ENCODE measurements at places on chromosomes 13 and 19.

GRCh38 chr13:81207636-81208035, 866.7 kb upstream of the SPRY2 start:
- no peak for DNase-seq

DNA sequence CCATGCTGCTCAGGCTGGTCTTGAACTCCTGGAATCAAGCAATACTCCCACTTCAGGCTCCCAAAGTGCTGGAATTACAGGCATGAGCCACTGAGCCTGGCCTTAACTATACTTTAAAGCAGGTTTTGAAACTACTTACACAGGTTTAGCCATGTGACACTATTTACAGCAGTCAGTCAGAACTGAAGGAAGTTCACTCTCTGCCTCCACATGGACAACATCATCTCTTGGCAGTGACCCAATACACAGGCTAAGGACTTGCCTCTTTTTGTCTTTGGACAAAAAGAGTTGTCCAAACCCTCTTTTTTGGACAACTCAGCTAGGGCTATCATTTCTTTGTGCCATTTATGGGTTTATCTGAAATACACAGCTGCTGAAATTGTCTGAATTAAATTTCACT, 89.0 kb upstream of the CLDN10 start:
- no peak for DNase-seq

- no peak for DNase-seq
Measured at GRCh38 chr13:19838865-19839275, 24.6 kb downstream of the ZMYM5 start.

- no peak for DNase-seq
Measured at GRCh38 chr13:109840201-109840892, 54.0 kb upstream of the IRS2 start.

- no peak for DNase-seq
Measured at GRCh38 chr13:49540552-49540951, 44.8 kb downstream of the PHF11 start.

GRCh38 chr13:43304945-43305344, 281.6 kb downstream of the DNAJC15 start:
- no peak for DNase-seq

GRCh38 chr13:44826591-44827350, 162.5 kb downstream of the NUFIP1 start:
- DNase-seq = no peak

GRCh38 chr13:99642841-99643240, 141.6 kb downstream of the TM9SF2 start:
- no peak for DNase-seq

GRCh38 chr13:41267106-41267505, 3.7 kb upstream of the MTRF1 start:
- DNase-seq = no peak

- DNase-seq = no peak
Measured at GRCh38 chr19:51901860-51902259, 3.0 kb downstream of the ZNF649 start.

- DNase-seq = no peak
Measured at GRCh38 chr19:34316741-34317301, 48.2 kb upstream of the GPI start.

DNA sequence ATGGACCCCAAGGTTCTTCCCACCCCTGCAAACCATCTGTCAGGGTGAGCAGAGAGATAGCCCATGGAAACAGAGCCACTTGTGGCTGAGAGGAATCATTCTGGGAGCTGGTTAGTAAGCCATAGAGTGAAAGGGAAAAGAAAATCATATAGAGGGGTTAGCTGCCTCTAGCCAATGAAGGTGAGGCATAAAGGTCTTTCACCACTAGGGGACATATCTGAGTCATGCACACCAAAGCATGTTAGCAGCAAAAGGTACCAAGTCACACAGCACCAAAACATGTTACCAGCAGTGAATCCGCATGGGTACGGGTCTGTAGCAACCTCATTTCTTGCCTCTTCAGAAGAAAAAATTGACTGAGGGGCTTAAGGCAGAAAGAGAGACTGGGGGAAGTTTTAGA, 76.7 kb upstream of the ZNF43 start:
- DNase-seq = no peak

GRCh38 chr19:1259876-1260748, 9.0 kb upstream of the CIRBP start:
- no peak for DNase-seq

DNA sequence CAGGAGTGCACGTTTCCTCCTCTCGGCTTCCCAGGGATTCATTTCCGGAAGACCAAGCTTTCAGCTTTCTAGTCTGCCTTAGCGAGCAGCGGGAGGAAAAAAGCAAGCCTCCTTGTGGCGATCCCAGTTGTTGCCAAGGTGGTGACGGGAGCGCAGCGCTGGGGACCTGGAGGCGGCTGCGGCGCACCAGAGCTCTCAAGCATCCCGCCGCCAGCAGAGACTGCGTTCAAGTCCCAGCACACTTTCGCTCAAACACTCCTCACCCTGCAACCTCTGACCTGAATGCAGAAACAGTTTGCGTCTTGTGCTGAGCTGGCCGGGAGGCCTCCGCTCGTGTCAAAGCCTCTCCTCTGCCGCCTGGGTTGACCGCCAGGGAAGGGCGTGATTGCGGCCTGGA, 4.9 kb downstream of the GSX1 start:
- DNase-seq = no peak

- DNase-seq = no peak
Measured at GRCh38 chr19:1823020-1823419, 10.9 kb upstream of the ATP8B3 start.

GRCh38 chr13:113493315-113493951, 2.9 kb upstream of the DCUN1D2 start:
- DNase-seq = no peak

DNA sequence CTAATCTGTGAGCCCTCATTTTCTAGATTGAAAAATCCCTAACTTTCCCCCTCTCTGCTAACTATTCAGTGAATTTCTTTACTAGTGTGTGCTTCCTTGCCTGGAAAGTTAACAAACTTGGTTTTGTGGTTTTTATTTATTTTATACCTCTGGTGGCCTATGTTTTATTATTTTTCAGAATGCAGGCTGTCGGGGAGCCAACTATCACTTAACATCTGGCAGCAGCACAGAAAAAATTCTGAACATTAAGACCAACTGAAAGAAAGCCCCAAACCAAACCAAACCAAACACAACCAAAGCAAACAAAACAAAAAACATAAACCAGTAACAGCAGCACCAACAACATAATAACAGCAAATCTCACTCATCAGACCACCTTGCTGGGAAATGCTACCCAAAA, 109.0 kb upstream of the KL start:
- DNase-seq = no peak

DNA sequence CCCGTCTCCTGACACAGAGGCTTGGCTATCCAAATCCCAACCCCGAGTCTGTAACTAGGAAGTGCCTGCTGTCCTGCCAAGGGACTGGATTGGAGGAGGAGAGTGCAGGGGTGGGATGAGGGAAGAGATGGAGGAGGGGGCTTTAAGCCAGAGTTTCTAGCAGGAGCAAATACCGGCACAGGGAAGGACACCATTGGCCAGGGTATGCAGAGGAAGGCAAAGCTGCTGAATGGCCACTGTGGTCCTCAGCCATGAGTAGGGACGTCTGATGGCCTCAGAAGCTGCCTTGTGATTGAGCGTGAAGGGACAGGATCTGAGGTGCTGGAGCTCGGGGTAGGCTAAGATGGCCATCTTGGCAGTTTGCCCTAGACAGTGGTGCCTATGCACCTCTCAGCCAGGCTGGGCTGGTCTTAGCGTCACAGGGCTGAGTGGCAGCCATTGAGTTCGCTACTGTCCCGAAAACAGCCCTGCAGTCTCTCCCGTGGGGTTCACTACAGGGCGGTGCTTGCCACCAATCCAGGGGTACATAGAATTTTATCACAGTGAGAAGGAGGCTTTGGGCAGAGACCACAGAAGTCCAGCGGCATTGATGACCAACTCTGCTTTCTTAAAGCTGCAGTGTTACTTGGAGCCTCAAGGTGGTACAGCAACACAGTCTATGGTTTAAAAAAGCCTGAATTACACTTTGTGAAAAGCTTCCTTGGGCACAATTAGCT, 61.8 kb downstream of the AKAP11 start:
- no peak for DNase-seq

DNA sequence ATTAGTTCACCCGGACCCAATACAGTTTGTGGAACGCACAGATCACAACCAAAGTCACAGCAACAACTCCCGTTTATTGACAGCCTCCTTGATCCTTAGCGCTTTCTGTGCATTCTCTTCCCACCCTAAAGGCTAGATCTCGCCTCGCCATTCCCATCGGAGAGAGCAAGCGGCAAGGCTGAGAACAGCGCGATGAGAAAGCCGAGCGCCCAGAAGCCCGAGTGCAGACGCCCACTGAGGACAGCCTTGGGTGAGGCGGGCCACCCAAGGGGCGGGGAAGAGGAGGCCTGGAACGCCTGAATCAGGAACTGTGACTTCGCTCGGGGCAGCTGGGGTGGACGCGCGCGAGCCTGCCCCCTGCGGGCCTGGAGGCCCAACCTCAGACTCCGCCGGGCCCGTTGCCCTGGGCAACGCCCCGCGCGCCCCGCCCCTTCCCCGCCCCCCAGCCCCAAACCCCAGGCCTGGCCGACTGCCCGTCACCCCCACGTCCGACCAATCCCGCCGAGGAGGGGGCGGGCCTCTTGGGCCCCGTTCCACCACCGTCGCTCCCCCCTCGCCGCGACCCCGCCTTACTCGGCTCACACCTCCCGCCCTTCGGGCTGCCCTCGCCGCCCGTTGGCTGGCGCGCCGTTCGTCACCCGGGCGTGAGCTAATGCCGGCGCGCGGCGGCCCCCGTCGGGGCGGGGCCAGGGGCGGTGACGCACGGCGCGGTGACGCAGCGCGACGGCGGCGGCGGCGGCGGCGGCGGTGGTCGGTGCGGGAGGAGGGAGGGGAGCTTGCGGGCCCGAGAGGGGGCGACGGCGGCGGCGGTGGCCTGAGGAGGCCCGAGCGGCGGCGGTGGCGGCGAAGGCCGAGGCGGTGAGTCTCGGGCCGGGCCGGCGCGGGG, at the start of gene SAMD4B:
Gene SAMD4B (plus strand): TSS at position 703 of the 886 bp plus-strand sequence. CDS start 14,473 bp downstream, outside the sequence.
- peak; percentile 97 for DNase-seq

DNA sequence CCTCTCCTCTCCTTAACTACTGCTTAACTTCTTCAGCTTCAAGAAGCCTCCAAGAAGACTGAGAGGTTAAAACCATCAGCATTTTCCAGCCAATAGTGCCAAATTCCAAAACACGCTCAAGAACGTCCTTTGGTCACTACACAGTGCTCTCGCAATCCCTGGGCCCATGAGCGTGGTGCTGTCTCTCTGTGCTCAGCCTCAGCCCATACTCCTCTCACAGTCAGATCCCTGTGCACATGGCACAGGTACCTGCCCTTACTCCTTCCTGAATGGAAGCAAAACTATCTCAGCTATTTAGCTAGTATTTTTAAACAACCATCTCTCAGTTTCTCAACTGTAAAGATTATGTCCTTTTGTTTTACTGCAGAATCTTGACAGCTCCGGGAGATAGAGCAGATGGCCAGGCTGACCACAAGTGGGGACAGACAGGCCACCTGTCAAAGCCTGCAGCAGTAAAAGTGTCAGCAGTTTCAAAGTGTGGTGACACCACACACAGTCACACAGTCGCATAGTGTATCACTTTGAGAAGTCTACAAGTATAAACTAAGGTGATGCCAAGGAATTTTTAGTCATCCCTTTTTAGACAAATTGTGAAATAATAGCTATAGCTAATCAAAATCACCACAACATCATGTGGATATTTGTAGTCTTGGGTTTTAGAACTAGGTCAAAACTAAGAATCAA, 35.7 kb downstream of the DZIP1 start:
- DNase-seq = no peak

DNA sequence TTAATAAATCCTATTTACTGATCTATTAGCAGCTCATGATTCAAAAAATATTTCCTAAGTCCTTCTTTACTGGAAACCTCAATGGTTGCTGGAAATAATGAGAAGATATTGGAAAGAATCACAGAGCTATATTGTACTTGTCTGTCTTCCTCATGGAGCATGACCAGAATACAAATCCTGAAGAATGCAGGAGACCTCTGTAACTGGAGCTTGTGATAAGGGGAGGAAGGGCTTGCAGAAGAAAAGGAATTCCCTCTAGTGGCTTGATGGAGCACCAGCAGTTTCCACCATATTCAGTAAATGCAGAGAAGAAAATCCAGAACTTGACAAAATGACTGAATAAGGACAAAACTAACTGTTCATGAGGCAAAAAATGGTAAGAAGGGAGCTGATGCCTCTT, 1333.1 kb downstream of the EFNB2 start:
- no peak for DNase-seq

DNA sequence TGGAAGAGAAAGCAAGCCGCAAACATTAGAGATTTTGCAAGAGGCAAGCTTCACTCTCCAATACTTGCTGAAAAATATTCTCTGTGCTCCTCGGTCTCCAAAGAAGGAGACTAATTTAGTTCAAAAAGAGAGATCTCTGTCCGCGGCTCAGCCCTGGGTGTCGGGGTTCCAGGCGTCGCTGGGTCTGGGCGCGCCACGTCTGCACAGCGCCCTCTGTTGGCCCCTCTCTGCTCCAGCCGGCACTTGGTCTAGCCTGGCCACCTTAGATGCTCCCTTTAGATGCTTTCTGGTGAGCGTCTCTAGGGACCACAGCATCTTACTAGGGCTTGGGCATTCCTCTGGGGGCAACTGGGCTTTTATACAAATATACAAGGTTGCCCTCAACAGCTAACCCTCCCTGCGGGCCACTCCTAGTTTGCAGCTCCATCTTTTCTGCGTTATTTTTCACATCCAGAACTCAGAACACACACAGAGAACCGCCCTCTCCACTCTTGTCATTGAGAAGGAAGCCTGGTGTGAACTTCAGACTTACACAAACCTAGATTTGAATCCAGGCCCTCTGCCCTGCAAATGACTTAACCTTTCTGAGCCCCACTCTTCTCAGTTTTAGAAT, 78.3 kb downstream of the CYSLTR2 start:
- no peak for DNase-seq

- DNase-seq = no peak
Measured at GRCh38 chr13:97238883-97239282, 16.8 kb downstream of the MBNL2 start.

GRCh38 chr19:49549045-49549444, 21.2 kb downstream of the RCN3 start:
- DNase-seq = no peak

- no peak for DNase-seq
Measured at GRCh38 chr13:107767119-107767518, 448.2 kb downstream of the LIG4 start.
